ENCODE measurements at places on chromosomes 1 and 21.

DNA sequence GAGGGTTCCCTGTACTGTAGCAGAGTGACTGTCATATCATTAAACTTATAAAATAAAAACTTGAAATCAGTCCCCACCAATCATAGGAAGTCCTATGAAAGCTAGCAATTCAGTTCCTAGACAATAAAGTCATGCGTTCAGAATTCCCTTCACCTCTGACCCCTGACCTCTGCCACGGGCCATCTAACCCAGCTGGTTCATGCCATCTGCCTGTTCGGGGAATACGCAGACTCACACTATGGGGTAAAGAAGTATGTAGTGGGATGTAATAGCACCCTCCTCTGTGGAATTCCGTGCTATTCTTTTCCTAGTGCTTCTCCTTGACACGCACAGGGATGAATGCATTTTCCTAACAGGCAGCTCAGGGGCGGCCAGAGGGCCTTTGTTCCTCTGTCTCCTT is 2.1 kb downstream of the GSTM4 start:
- DNase-seq = no peak

- DNase-seq = no peak
These were observed 20.0 kb upstream of the PDZK1IP1 start for GRCh38 chr1:47209725-47210325.

DNA sequence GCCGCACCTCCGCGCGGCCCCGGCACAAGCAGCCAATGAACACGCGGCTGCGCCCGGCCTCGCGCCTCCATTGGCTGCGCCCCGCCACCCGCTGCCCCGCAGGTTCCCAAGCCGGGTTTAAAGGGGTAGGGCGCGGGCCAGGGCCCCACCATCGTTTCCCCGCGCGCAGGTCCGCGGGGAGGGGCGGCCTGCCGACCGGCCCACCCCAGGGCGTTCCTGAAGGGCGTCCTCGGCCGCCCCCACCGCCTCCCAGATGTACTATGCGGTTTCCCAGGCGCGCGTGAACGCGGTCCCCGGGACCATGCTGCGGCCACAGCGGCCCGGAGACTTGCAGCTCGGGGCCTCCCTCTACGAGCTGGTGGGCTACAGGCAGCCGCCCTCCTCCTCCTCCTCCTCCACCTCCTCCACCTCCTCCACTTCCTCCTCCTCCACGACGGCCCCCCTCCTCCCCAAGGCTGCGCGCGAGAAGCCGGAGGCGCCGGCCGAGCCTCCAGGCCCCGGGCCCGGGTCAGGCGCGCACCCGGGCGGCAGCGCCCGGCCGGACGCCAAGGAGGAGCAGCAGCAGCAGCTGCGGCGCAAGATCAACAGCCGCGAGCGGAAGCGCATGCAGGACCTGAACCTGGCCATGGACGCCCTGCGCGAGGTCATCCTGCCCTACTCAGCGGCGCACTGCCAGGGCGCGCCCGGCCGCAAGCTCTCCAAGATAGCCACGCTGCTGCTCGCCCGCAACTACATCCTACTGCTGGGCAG is at the start of gene OLIG1:
Gene OLIG1, plus strand, starts transcription at position 148 of the 750 bp plus-strand sequence. Its CDS starts 106 bp downstream, at position 254.
- no peak for DNase-seq

DNA sequence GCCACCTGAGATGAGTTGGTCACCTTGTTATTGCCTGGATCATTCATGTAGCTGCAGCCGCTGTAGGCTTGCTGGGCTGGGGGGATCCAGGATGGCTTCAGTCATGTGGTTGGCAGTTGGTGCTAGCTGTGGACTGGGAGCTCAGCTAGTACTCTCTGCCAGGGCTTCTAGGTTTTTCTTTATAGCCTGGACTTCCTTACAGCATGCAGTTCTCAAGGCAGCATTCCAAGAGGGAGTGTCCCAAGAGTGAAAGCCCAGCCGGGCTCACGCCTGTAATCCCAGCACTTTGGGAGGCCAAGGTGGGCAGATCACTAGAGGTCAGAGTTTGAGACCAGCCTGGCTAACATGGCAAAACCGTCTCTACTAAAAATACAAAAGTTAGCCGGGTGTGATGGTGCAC is 23.7 kb upstream of the ACTL8 start:
- no peak for DNase-seq

GRCh38 chr1:212578041-212578440 is 30.5 kb upstream of the ATF3 start:
- no peak for DNase-seq

DNA sequence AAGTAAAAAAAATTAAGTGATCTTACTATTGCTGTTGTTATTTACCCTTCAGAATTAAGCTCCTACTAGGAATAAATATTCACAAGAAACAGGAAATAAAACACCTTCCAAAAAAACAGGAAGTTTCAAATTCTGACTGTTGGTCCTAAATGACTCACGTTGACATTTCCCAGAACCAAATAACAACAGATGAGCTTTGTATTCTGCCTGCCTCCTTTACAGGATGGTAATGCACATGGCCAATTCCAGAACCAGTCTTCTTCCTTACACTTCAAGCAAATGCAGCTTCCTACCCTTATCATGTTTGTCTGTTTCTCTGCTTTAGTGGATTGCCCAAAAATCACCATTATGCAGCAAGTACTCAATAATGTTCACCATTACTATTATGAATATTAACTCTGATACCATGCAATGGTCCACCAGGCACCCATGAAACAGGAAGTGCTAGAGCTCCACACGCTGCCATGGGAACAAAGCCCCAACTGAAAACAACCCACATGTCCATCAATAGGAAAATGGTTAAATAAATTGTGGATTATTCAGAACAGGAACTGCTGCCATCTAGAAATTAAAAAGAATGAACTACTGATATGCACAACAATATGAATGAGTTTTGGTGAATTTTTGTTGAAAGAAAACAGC is 8.9 kb downstream of the CASP9 start:
- no peak for DNase-seq

DNA sequence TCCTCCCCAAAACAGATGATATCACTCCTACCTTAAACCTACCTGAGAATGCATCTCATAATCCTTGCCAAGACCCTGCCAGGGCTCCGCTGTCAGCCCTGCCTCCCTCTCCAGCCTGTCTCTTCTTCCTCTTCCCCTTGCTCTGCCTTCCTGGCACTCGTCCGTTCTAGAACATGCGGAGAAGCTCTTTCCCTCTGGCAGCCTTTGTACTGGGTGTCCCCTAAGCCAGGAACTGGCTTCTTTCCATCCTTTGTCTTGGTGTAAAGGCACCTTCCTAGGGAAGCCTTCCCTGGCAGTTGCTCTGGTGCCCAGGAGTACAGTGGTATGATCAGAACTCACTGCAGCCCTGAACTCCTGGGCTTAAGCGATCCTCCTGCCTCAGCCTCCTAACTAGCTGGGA is 36.1 kb downstream of the CTNNBIP1 start:
- no peak for DNase-seq

GRCh38 chr1:188070848-188071247 is 1242.1 kb downstream of the PLA2G4A start:
- no peak for DNase-seq

GRCh38 chr1:192109576-192109975 is 48.7 kb upstream of the RGS18 start:
- DNase-seq = no peak

GRCh38 chr1:24139841-24140425 is 3.0 kb downstream of the IL22RA1 start:
- no peak for DNase-seq

DNA sequence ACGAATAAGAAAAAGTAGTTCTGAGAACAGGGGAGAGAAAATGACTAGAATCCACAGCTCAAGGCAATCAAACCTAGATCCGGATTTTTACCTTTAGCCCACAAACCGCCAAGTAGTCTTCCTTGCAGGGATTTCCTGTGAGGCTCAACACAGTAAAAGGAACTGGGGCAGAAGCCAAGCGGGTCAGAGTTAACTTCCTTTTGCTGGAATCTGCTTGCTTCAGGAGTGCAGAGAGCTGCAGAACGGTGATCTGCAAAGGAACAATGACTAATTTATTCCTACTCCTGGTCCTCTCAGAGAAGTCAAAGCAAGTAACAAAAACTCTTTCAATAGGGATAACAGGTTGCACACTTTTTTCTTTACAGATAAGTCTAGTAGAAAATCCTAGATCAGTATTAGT is 53.4 kb downstream of the UBR4 start:
- DNase-seq = no peak

- DNase-seq = no peak
These were observed 5.3 kb downstream of the CREG1 start for GRCh38 chr1:167548059-167548932.

DNA sequence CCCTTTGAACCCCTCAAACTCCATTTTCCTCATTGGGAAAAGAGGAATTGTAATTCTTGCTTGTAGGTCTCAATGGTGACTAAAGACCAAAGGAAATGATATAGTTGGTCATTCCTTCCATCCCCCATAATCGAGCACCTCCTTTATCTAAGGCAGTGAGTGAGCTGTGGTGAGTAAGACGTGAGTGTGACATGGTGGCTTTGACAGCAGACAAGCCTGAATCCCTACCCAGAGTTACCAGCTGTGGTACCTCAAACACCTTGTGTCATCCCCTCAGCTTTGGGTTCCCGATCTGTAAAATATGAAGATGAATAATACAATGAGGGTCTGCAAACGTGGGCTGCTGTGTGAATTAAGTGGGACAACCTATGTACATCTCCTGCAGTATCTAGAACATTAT is 8.4 kb downstream of the TRAF5 start:
- no peak for DNase-seq

DNA sequence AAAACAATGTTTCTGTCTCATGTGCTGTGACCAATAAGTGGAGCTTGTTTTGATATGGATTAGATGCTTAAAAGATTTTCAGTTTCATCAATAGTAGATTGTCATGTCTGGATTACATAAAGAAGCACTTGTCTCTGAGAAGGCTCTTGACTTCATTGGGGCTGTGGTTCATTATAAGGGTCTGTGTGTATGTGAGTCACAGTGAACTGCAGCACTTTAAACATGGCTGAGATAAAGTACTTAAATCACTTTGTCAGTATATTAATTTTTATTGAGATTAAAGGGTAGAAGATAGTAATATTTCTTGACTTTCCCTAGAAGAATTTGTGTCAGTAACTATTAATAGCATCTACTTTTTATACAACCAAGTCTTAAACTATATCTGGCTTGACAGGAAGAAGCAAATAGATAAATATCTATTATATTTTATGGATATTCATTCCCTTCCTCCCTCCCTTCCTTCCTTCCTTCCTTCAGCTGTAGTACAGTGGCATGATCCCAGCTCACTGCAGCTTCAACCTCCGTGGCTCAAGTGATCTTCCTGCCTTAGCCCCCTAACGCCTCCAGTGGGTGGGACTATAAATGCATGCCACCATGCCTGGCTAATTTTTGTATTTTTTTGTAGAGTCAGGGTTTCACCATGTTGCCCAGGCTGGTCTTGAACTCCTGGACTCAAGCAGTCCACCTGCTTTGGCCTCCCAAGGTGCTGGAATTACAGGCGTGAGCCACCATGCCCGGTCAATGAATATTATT is 48.8 kb downstream of the ZFYVE9 start:
- DNase-seq = no peak

- no peak for DNase-seq
These were observed 13.4 kb upstream of the OLFML3 start for GRCh38 chr1:113965703-113966412.

GRCh38 chr1:227335242-227336020 is 17.1 kb upstream of the CDC42BPA start:
- DNase-seq = no peak

Measured in left renal cortex interstitium (tissue), 4 donors.